Neuronal stem cell (in vitro differentiated cells): ENCODE measurements at places on chromosomes 7 and 10.

DNA sequence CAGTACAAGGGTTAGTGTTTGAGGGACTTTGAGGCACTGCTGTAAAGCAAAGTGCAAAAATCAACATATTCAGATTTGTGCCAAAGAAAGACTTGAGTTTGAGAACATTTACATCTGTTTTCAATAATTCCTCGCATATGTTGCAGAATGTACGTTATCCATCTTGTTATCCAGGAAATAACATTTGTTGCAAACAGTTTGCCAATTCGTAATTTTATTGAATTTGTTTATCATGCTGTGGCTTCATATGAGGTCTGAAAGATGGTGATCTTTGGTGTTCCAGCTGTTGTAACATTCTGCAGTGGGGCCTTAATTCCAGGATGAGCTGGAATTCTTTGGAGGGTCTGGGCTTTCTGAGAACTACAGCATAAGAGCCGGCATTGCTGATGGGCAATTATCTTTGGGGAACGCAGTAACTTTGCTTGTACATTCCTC lies 396.2 kb downstream of the LRMDA start:
- DNase-seq: no peak

- no peak for DNase-seq
Measured at GRCh38 chr10:69337296-69338132, 59.2 kb downstream of the HK1 start.

DNA sequence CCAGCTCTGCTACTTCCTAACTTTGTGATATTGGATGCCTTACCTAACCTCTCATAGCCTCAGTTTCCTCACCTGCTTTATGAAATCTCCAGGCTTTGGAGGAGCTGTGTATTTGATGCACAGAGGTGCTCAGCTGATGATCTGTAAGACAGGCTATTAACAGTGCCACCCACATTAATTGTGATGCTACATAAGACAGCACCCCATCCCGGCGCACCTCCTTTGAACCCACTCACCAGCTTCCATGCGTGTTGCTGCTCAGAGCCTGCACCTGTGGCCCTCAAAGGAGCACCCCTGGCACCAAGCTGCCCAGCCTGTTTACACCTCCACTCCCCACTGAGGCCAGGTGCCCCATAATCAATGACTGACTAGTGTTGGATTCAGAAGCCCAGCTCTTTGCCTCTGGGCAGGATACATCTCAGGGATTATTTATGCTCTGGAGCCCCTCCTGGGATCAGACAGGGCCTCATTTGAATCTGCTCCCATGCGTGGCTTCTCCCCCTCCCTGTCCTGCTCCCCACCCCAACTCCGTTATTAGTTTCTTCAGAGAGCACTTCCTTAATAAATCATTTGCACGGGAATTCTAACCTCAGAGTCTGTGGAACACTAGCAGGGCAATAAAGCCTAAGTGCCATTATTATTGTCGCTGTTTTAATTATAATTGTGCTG lies 87.7 kb downstream of the GFRA1 start:
- DNase-seq: no peak

GRCh38 chr10:114823077-114823463 lies 1.5 kb downstream of the FHIP2A start:
- DNase-seq: no peak

- no peak for DNase-seq
Measured at GRCh38 chr7:19508124-19508523, 200.7 kb downstream of the POLR1F start.

- no peak for DNase-seq
Measured at GRCh38 chr7:29076631-29077030, 69.7 kb downstream of the CPVL start.

DNA sequence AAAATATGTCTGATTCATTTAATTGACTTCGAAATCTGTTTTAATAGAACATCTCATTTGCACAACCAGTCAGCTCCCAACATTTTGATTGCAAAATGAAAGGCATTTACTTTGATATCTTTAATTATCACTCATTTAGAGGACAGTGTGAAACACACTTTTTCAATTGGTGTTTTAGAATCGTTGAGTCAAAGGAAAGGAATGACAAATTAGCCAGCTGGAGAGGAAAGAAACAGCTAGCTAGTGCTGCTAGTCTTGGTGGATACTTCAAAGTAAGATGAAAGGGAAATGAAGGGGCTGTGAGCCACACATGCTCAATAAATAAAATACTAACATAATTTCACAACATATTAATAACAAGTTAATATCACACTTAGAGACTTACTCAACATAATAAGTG lies 570.2 kb downstream of the PHTF2 start:
- DNase-seq: no peak

- no peak for DNase-seq
Measured at GRCh38 chr7:101941481-101942383, 124.3 kb downstream of the CUX1 start.

DNA sequence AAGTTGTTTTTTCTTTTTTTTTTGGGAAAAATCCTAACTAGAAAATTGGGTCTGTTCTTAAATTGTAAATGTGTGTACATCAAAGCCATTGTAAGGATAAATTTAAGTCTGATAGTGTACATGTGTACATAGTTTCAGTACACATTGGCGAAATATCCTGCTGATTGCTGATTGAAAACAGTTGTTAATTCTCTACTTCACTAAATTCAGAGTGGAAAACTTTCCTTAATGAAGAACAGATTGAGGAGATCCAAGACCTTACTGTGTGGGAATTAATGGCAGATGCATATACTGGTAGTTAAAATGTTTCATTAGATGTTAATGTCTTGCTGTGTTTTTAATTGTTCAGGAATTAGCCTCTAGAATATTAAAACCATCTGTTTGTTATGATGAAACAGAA lies 506.0 kb downstream of the AUTS2 start:
- DNase-seq: no peak

GRCh38 chr7:30172451-30172850 lies 37.7 kb downstream of the MTURN start:
- DNase-seq: no peak

DNA sequence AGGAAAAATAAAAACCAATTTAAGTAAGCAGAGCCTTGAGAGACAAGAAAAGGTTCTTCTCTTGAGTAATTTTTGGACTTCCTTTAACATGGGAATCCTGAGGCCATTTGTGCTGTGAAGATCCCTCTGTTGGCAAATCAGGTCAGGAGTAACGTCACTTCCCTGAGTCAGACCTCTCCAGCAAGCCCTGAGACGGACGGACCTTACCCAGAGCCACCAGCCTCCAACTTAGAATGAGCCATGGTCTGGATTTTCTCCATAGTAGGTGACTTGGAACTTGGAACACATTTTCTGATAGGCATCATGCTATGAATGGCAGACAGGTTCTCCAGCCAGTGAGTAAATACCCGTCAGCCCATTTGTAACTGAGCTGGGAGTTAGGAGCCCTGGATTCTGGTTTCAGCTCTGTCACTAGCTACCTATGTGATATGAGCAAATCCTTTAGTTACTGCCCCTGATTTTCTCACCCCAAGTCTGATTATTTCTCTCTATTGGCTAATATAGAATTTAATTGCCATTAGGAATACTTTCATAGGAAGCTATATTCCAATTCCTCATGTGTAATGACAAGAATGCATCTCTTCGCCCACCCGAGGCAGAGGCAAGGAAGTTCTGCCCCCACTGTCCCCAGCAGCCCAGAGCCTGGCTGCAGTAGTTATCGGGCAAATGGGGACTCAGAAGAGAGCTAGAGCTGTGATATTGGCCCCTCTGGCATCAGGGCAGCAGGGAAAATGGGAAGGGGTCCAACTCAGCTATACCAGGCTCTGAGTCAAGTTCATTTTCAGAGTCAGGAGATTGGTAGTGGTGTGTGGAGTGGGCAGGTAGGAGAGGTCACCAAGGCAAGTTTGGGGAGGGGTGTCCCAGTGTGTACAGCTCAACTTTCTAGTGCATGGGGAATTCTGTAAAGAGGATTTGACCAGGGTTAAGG lies 153.7 kb upstream of the AGK start:
- DNase-seq: no peak

DNA sequence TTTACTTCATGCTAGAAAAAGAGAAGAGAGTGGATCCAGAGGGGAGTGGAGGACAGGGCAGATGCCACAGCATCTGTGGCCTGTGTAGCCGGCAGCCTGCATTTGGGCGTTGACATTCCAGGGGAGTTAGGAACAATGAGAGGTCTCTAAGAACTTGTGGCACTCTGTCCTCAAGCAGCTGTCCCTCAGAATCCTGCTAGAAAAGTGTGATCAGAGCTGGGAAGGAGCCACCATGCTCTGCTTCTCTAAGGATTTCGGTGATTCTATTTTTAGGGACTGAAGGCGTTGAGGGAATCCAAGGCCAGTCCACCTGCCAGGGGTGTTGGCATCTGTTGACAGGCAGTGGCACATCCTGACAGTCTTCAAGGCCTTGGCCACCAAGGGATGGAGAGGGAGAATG lies 7.6 kb downstream of the LRIT2 start:
- no peak for DNase-seq

DNA sequence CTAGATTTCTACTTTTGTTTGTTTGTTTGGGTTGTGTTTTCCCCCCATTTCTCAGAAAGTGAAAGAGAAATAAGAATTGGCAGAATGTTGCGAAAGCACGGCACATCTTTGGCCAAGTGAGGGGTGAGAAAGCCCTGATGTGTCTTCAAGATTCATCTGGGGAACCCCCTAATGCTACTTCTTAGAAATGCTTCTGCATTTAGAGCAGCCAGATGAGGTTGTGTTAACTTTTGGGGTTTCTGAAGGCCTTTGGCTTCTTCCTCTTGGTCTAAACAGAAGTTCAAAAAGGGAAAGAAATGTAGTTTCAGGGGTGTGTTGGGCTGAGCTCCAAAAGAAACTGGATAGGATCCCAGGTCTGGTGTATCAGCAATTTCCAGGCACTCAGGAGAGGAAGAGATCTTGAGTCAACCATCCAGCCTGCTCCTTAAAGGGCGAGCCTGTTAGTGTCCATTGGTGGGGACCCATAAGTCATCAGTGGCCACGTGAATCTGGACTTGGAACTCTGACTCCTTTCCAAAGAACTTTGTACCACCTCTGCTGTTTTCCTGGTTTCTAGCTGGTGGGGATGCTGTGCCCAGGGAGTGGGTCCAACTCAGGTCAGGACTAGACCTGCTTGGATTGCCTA lies 6.5 kb downstream of the DUSP5 start:
- no peak for DNase-seq

DNA sequence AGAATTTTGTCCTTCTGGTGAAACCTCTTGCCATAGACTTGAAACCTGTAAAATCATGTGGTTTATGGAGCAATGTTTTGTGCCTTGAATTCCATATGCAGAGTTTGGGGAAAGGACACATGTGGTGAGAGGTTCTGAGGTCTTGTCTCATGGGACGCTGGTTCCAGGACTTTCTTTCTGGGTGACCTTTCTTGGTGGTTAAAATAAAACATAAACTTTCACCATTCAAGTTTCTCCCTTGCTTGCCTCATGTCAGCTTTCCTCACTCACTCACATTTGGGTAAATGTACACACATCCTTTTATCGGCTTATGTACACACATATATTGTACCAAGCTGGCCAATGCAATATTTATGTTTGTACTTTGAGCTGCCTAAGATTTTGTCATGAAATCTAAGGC lies 144.9 kb upstream of the CELF2 start:
- DNase-seq: no peak

GRCh38 chr7:90988516-90988915 lies 275.7 kb upstream of the FZD1 start:
- no peak for DNase-seq

GRCh38 chr7:108030516-108030915 lies 27.6 kb upstream of the LAMB1 start:
- DNase-seq: no peak

GRCh38 chr7:54015251-54015650 lies 526.9 kb upstream of the VSTM2A start:
- no peak for DNase-seq

- no peak for DNase-seq
Measured at GRCh38 chr10:21980691-21981090, 22.8 kb downstream of the DNAJC1 start.

GRCh38 chr7:8135417-8135816 lies 126.5 kb downstream of the ICA1 start:
- DNase-seq: no peak

GRCh38 chr10:3622845-3623621 lies 162.0 kb downstream of the KLF6 start:
- no peak for DNase-seq

GRCh38 chr7:12884856-12885440 lies 197.5 kb downstream of the ARL4A start:
- DNase-seq: no peak

GRCh38 chr7:151572136-151572535 lies 52.4 kb upstream of the RHEB start:
- DNase-seq: no peak

- DNase-seq: no peak
Measured at GRCh38 chr7:107948645-107949442, 54.1 kb downstream of the LAMB1 start.

GRCh38 chr10:77580482-77580881 lies 57.1 kb downstream of the KCNMA1 start:
- DNase-seq: no peak

DNA sequence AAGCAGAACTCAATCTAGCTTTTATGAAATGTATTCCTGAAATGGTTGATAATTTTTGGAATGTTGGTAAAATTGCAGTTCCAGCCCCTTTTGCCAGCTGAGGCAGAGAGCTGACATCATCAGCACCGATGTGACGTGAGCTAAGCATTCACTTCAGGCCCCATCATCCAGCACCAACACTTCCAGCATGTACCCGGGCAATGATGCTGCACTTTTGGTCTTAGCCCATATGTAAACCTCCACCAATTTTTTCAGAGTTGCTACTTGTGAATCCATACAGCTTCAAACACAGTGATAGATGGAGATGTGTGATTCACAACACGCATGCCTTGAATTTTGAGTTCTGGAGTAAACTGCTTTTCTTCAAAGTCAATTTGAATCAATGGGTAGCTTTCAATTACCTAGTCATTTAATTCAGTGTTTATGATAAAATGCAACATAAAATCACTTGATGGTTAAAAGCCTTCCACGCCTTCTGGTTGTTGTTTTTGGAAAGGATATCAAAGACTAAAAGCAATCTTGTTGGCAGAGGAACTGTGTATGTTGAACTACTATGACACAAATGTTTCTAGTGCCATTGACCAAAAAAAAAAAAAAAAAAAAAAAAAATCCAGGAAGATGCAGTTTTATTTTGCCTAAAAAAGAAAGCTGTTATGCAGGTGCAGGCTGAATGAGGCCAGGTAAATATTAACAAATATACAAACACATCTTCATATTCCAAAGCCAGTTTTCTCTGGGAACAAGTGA lies 73.9 kb downstream of the NRP1 start:
- DNase-seq: no peak

DNA sequence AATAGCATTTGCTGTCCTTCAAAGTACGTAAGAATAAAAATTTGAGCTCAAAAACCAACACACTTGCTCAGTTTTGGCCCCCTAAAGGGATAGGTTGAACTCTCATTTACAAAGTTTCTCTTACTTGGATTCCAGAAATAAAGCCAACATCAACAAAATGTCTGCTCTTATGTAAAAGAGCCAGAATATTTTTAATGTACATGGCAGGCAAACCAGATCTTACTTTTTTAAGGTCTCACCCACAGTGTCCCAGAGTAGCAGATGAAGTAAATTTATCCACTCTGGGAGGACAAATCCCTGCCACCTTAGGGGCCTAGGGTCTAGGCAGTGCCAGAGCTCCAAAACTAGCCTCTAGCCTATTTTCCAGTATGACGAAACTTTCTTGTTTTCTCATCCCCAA lies 159.6 kb downstream of the SKAP2 start:
- DNase-seq: no peak
